T1000 (cell line): ENCODE measurements at places on chromosomes 5 and 9.

- DNase-seq, result no peak
Observed at GRCh38 chr5:175003531-175003930, 279.1 kb downstream of the MSX2 start.

- DNase-seq, result no peak
Observed at GRCh38 chr9:2298217-2298616, 283.1 kb downstream of the SMARCA2 start.

GRCh38 chr9:98432960-98433359 lies 177.5 kb upstream of the TBC1D2 start:
- no peak for DNase-seq

DNA sequence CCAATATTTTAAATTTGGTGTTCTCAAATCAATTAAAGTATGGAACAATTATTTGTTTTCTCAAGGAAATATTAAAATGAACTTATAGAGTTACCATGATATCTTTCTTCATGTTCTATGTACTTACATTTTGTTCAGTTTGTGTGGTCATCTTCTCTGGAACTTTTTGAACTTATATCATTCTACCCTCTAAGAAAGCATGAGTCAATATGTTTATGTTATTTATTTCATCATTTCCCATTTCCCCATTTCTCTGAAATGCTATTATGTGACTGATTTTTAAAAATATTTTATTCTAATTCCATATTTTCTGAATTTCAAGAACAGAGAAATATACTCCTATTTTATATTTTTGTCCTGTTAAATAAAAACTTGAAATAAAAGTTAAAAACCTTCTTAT lies 123.5 kb upstream of the ACOT12 start:
- no peak for DNase-seq

GRCh38 chr9:2785060-2785950 lies 58.6 kb downstream of the PUM3 start:
- DNase-seq, result no peak

GRCh38 chr5:89080467-89081116 lies 197.6 kb upstream of the MEF2C start:
- no peak for DNase-seq

DNA sequence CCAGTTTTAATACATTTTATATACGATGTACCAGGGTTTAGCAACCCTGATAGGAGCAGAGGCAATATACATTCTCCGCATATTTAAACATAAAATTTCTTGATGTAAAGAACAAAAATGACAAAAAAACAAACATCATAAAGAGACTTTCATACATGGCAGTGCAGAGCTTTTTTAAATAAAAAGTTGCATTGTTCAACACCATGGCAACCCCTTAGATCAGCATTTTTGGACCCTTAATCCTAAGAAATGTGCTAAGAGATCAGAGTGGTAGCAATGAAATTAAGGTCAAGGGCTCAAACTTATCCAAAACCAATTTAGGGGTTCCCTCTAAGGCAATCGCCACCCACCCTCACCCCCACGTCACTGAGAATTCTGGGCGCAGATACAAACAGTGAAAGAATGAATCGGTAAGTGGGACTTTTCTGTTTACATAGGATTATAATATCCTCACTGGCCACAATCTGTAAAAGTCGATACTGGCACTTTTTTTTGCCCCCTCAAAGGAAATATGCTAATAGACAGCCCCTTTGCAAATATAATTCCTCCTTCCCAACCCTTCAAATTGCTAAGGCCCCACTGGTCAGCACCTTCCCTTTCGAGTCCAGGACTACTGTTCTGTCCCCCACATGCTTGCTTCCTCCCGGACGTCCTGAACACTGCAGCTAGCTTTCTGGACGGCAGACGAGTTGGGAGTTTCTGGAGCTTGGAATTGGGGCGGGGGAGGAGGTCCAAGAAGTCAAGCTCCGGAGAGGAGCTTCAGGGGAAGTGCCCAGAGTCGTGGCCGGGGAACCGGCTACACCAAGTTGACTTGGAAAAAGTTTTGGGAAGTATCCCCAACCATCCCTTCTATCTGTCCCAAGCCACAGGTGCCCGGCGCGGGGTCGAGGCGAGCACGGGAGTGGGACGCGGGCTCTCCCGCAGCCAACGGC lies 2.2 kb downstream of the GAS1 start:
- DNase-seq, result no peak

- no peak for DNase-seq
Observed at GRCh38 chr9:73011956-73012355, 59.1 kb upstream of the ALDH1A1 start.
